ENCODE measurements at places on chromosomes 12 and 14.

DNA sequence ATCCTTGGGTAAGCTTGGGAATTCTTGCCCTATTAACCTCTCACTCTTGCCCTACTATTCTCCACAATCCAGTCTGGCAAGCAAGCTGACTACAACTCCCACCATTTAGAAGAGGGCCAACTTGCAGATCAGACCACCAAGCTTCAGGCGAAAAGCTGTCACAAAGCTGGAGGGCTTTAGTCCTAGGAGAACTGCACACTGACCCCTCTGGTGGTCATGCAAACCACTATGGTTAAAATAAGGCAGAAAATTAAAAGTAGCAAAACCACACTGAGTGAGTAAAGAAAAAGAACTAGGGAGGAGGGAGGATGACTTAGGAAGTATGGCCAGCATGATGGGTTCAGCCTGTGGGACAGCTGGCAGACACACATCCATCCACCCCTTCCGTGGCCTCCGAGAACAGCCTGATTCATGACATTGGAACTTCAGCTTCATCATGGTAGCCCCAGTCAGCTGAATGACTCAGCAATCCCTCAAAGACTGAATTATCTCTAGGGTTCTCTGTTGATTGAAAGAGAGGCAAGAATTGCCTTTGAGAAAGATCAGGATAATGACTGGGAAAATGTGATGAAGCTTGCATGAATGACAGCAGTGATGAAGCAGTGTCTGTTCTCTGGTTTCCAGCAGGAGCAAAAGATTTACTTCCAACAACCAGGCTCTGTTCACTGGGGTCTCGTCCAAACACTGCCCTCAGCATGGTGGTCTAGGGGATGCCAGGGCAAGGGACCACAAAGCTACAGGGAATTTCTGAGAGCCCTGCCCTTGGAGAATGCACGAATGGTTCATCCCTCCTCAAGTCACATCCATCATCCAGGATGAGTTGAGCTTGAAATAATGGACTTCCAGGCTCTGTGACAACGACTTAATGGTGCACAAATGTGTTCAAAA is 24.4 kb downstream of the PITPNM2 start:
- DNase-seq: no peak

GRCh38 chr12:132159555-132160003 is 15.3 kb downstream of the NOC4L start:
- DNase-seq: no peak

- no peak for DNase-seq
Observed at GRCh38 chr12:32482226-32482625, 82.9 kb downstream of the FGD4 start.

DNA sequence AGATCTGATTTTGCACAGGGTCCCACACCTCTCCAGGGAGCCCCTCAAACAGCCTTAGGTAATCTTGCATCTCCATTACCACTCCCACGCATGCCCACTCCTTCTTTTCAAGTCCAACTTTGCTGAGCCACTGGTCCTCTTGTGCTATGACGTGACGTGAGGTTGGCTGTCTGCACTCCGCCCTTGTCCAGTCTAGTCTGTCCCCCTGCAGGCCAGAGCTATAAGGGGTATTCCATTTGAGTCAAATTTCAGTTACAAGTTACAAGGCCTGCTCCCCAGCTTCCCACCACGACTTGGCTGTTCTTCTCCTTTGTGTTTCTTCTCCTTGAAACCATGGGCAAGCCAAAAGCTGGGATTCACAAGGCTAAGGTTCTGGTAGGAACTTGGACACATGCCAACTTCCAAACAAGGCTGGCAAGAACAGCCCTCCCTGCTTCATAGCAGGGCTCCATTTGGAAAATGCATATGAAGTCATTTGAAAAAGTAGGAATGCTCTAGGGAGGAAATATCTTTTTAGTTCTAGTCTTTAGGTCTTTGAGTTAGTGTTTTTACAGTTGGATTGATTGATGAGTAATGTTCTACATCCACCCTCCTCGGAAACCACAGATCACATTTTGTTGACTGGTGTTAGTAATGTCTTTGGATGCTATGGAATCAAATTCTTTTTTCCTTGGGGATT is 49.1 kb downstream of the KCNA1 start:
- no peak for DNase-seq

DNA sequence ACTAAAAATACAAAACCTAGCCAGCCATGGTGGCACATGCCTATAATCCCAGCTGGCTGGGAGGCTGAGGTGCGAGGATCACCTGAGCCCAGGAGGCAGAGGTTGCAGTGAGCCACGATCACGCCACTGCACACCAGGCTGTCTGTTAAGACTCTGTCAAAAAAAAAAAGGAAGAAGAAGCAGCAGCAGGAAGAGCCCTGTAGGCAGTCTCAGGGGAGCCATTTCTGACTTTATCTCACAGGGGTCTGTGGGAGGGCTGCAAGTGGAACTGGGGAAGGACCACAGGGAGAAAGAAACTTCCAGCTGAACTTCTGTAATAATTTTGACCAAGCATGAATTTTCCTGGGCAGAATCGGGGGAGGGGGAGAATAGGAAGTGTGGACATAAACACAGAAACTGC is 32.7 kb downstream of the GARIN6 start:
- DNase-seq: no peak

DNA sequence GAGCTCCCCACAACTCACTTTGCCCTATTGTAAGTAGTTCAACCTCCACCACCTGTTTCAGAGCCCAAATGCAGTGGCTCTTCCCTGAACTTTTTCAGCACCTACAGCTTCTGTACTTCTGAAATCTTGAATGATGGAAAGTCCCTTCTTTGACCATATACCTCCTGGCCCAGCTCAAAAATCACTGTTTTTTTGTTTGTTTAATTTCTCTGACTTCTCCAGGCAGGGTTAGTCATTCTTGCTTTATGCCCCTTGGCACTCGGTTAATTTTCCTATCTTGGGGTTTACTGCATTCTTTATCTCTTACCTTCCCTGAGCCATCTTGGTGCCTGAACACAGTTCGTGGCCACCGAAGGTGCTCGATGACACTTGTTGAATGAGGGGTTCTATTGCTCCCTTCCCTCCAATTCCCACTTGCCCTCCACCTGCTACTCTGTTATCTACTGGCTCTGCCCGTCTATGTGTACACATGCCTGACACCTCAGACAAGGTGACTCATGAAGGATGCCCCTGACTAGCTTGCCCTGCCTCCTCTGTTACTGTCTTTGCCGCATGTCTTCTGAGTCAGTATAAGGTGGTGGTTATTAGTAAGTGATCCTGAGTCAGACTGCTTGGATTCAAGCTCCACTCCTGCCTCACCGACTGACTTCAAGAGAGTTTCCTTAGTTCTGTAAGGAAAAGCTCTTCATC is 4.4 kb downstream of the AMHR2 start:
- no peak for DNase-seq

DNA sequence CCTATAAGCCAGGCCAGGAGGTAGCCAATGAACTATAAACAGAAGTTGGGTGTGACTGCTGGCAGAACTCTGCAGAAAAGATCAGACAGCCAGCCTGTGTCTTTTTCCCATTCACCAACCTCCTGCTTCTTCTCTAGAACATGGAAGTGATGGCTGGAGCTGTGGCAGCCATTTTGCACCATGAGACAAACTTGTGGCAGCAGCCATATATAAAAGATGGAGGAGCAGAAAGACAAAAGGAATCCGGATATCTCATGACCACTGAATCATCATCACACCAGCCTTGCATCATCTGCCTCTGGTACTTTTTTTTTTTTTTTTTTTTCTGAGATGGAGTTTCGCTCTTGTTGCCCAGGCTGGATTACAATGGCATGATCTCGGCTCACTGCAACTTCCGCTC is 8.7 kb downstream of the BEGAIN start:
- DNase-seq: no peak

GRCh38 chr14:91332171-91332985 is 85.2 kb downstream of the CCDC88C start:
- DNase-seq: no peak

GRCh38 chr12:113298861-113299545 is 35.9 kb downstream of the SLC8B1 start:
- DNase-seq: no peak

- DNase-seq: no peak
Observed at GRCh38 chr14:64244279-64244678, 49.9 kb downstream of the ESR2 start.

DNA sequence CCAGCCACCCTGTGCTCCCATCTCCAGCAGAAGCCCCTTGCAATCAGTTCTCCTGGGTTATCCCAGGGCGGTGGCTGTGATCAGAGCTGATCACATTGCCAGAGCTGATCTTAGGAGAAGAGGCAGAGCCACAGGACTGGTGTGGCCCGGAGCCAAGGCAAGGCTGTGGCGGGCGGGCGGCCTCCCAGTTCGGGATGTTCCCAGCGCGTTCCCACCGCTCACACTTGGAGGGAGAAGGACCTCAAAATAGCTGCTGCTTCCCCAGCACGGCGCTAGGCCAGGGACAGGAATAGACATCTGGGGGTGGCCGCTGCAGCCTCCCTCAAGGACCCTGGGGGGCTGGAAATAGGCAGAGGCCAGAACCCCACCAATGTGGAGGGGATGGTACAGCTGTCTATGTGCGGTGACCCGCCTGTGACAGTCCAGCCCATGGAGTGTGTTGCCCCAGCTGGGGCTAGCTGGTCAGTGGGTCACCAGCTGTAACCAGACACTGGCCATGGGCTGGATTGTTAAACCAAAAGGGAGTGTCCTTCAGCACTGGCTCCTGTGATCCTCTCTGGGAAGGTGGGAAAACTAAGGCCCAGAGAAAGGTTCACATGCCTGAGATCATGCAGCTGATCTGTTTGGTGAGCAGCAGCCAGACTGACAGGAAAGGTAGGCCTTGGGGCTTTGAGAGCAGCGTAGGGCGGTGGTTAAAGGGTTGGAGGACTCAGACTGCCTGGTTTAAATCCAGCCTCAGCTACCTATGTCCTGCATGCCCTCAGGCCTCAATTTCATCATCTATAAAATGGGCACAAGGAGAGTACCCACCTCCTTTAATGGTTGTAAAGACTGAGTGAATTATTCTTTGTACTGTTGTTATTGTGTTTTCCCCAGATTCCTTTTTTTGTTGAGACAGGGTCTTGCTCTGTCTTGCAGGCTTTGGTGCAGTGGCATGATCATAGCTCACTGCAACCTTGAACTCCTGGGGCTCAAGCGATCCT is 8.0 kb upstream of the POP5 start:
- DNase-seq: no peak

DNA sequence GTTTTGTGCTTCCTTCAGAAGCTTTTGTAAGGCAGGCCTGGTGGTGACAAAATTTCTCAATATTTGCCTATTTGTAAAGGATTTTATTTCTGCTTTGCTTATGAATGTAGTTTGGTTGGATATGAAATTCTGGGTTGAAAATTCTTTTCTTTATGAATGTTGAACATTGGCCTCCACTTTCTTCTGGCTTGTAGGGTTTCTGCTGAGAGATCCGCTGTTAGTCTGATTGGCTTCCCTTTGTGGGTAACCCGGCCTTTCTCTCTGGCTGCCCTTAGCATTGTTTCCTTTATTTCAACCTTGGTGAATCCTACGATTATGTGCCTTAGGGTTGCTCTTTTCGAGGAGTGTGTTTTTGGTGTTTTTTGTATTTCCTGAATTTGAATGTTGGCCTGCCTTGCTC is 58.2 kb downstream of the NUBPL start:
- DNase-seq: no peak

DNA sequence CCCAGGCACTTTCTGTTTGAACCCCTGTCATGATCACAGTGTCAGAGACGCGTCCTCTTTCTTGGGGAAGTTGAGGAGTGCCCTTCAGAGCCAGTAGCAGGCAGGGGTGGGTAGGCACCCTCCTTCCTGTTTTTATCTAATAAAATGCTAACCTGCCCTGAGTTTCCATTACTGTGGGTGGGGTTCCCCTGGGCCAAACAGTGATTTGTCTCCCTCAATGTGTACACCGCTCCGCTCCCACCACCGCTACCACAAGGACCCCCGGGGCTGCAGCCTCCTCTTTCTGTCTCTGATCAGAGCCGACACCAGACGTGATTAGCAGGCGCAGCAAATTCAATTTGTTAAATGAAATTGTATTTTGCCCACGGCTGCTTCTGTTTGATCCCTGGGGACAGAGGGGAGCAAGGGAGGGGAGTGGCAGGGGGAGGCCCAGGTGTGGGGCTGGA is 5.1 kb downstream of the SHMT2 start:
- DNase-seq: no peak

DNA sequence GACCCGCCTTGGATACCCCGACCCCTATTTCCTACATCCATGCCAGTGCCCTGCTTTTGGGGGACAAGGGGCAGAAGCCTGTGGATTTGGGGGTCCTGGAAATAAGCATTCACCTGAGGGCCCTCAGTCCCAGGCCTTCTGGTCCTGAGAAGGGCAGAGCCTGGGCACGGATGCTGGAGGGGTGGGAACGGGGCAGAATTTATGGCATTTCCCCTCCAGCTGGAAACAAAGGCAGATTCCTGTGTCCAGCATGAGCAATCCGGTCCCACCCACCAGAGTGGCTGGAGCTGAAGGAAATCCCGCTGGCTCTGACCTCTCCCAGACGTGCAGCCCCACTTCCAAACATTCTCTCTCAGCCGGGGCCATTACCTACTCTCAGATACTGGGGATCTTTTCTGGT is 9.3 kb downstream of the ANKRD33 start:
- DNase-seq: no peak
